ENCODE measurements at places on chromosomes 16 and 17. TPM values are rescaled to one million over a fixed set of nuclear protein-coding genes. Genes with fewer than 3 reads are reported as not detected.

KRTAP4-9 gene
- total RNA-seq = not detected

PDILT gene
- not detected for total RNA-seq

HLF gene
- 0.35 TPM for total RNA-seq

ARHGDIG gene
- 1.0 TPM for total RNA-seq

MEIOB gene
- total RNA-seq = 6.3 TPM

CES1 gene
- not detected for total RNA-seq

C16orf46 gene
- 0.78 TPM for total RNA-seq

ELMO3 gene
- total RNA-seq = 16.2 TPM

KRT28 gene
- total RNA-seq = not detected

KSR1 gene
- 35.6 TPM for total RNA-seq

NTN1 gene
- total RNA-seq = 3.0 TPM

GP1BA gene
- not detected for total RNA-seq

SLC6A2 gene
- 0.27 TPM for total RNA-seq

CD19 gene
- not detected for total RNA-seq

HYDIN gene
- 5.1 TPM for total RNA-seq

- DNase-seq = no peak
- peaks cover 11% of the 10 kb centered on the region for H3K4me1 ChIP-seq
- no peaks in the 10 kb centered on the region for H3K27me3 ChIP-seq
- no peak overlapping the region for H3K4me3 ChIP-seq
- H3K36me3 ChIP-seq = no peaks in the 10 kb centered on the region
Measured at GRCh38 chr16:58098207-58099096, 30.7 kb downstream of the CFAP20 start.

DNA sequence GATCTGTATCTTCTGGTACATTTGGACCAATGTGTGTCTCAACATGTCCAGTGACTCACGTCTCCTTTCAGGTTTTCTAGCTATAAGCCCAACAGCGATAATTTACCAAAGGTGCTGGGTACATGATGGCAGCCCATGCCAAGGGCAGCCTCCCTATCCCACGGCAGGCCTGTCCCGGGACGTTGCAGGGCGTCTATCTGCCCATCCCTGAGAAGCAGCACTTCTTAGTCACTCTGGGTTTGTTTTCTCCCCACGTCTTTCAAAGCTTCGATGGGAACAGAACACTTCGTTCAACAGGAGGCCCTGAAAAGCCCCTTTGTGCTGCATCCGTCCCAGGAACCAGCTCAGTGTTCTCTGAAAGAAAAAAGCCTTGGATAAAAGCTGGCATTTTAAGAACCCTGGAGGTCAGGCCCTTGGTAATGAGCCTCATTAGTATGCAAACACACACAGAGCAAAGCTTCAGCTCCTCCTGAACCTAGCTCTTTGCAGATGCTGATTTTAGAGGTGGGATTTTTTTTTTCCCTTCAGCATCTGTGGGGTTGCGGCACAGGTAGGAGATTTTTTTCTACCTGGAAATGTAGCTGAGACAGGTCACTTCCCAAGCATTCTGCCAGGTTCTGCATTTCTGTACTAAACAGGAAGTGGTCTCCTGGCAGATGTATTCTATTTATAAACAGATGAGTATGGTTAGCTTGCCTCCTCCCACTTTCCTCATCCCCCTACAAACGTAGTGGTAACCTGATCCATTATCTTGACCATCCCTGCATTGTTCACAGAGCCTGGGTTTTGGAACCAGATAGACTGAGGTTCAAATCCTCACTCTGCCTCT lies 17.5 kb upstream of the MT4 start:
- H3K4me3 ChIP-seq = peak overlapping the region; percentile 40
- H3K4me1 ChIP-seq = peaks cover 24% of the 10 kb centered on the region
- H3K27me3 ChIP-seq = no peaks in the 10 kb centered on the region
- H3K36me3 ChIP-seq = no peaks in the 10 kb centered on the region
- DNase-seq = peak; percentile 88

DNA sequence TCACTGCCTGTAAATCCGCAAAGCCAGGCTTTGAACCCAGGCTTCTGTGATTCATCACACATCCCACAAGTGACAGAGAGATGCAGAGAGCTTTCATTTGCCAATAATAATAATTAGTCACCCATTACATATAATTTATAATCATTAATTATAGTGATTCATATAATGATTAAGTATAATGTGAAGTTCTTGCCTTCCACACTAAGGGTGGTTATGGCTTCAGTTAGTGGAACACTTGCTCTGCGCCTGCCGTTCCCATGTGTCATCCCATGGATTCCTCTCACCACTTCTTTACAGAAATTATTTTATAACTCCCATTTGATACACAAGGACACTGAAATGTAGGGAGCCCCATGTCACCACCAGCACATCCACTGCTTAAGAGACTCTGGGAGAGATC lies 39.8 kb upstream of the XYLT1 start:
- no peaks in the 10 kb centered on the region for H3K36me3 ChIP-seq
- no peak overlapping the region for H3K27ac ChIP-seq
- no peak overlapping the region for H3K4me3 ChIP-seq
- DNase-seq = no peak
- no peaks in the 10 kb centered on the region for H3K4me1 ChIP-seq

DNA sequence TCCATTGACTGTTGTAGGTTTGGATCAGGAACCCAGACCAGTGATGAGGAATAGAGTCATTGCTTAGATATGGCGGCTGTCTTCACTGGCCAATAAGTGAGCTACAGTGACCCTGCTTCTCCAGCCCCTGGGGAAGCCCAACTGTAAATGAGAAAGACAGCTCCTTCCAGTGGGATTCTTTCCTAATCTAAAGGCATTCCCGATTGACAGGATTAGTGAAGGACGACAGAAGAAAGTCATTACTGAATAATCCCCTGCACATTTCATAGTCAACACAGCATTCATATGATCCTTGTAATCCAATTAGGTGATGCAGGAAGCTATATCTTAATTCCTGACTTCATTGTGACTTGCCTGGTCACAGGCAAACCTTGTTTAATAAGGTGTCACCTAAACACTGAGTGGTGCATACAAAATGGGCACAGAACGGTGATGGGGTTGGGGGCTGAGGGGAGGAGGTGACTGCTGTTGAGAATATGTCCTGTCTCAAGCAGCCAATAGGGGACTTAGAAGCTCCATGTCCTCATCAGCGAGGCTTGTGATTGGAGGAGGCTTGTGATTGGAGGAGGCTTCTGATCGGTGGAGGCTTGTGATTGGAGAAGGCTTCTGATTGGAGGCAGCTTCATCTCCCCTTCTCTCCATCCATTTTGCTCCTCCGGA lies 242.6 kb downstream of the XYLT1 start:
- H3K4me3 ChIP-seq = no peak overlapping the region
- H3K36me3 ChIP-seq = no peaks in the 10 kb centered on the region
- no peak for DNase-seq
- no peak overlapping the region for H3K27ac ChIP-seq

- no peaks in the 10 kb centered on the region for H3K27me3 ChIP-seq
- H3K4me1 ChIP-seq = no peaks in the 10 kb centered on the region
- no peak for DNase-seq
- H3K27ac ChIP-seq = no peak overlapping the region
Measured at GRCh38 chr17:81074875-81075274, 39.9 kb downstream of the BAIAP2 start.

- 0 out of 2 replicates have a peak overlapping the region, but pooled peaks have one; percentile 32 for H3K27ac ChIP-seq
- no peaks in the 10 kb centered on the region for H3K27me3 ChIP-seq
- no peak overlapping the region for H3K4me3 ChIP-seq
- no peak for DNase-seq
Measured at GRCh38 chr17:32302037-32302436, 36.4 kb downstream of the RHBDL3 start.

GRCh38 chr17:83176623-83177583 lies 97.5 kb downstream of the METRNL start:
- no peak overlapping the region for H3K27ac ChIP-seq
- no peak for DNase-seq
- no peaks in the 10 kb centered on the region for H3K4me1 ChIP-seq
- H3K27me3 ChIP-seq = no peaks in the 10 kb centered on the region
- no peak overlapping the region for H3K4me3 ChIP-seq
- no peaks in the 10 kb centered on the region for H3K36me3 ChIP-seq

DNA sequence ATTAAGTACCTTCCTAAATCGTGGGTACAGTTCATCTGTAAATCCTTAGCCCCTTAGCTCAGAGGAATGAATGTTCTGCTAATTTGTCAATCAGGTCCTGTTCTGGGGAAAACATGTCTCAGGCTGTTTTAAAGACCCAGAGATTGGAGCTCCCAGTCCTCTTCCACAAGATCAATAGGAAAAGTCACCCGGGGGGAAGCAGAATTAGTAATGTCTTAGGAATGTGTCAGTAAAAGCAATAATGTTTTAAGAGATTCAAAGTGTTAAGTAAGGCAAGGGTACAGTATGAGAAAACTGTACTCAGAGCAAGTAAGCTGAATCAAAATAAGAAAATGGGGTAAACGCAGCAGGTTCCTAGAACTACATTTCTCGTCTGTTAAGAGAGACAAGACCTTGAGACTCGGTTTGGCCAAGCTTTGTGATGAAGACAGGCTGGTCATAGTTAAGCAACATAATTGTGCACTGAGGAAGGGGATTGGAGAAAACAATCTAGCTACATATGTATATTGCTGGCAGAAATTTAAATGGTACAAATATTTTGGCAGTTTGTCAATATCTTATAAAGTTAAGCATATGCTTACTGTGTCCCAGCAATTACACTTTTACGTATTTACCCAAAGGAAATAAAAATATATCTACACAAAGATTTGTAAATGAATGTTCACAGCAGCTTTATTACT lies 192.9 kb upstream of the C17orf78 start:
- DNase-seq = no peak
- peaks cover 23% of the 10 kb centered on the region for H3K36me3 ChIP-seq

DNA sequence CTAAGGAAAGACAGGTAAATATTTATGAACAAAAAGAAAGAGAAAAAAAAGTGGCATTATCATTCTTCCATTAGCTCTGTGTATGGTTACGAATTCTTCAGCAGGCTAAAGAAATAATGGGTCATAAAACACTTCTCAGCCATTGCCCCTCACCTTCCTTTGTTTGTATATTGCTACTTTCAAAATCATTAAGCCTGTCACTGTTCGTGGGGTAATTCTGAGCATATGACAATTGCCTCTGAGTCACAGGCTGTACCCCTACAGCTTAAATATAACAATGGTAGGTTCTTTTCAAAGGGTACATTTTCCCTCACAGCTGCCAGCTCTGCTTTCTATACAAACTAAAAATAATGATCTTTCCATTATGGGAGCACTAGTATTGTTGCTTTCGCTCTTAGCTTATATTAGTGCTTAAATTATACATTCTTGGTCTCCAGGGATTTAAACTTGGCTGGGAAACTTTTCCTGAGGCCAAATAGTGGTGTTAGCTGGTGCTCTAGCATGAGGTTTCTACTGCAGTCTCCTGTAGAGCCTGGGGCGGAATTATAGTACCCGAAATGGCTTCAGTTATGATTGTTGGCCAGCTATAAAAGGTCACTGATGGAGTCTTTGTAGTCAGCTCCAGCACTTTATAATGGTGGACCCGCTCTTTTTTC lies 74.7 kb upstream of the CDH11 start:
- no peak for DNase-seq
- H3K4me3 ChIP-seq = no peak overlapping the region
- H3K36me3 ChIP-seq = no peaks in the 10 kb centered on the region
- H3K27ac ChIP-seq = no peak overlapping the region
- H3K27me3 ChIP-seq = no peaks in the 10 kb centered on the region

DNA sequence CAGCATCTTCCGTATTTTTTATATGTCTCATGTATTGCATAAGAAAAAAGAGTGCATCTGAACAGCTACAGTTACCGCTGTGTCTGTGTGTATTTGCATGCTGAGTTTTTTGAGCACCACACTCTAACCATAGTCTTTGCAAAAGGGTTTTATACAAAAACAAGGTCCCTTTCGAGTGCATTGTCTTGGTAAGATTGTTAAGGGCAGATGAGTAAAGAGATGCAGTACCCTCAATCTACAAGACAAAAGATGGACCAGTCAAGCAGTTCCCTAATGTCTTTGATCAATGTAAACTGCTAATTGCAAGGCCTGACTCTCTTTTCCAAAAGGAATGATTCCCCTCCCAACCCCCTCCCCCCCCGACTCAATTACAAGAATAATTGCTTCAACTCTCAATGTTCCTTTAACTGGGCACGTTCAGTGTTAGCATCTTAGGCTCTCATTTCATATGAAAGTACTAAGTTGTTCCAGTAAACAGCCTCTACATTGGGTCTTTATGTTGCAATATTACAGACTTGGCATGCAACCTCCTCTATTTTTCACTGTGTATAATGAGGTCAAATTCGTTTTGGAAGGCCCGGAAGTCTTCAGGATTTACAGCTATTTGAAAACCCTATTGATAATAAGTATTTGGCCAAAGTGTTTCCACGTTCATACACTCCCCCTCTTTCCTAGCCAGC lies 471.4 kb upstream of the RBFOX1 start:
- no peak overlapping the region for H3K27ac ChIP-seq
- DNase-seq = peak; percentile 8
- peaks cover 5% of the 10 kb centered on the region for H3K36me3 ChIP-seq
- H3K4me1 ChIP-seq = no peaks in the 10 kb centered on the region
- H3K4me3 ChIP-seq = no peak overlapping the region
- H3K27me3 ChIP-seq = peaks cover 85% of the 10 kb centered on the region

GRCh38 chr17:80957461-80957941 lies 34.1 kb upstream of the CHMP6 start:
- no peaks in the 10 kb centered on the region for H3K36me3 ChIP-seq
- H3K4me3 ChIP-seq = no peak overlapping the region
- H3K4me1 ChIP-seq = no peaks in the 10 kb centered on the region
- H3K27ac ChIP-seq = no peak overlapping the region
- no peaks in the 10 kb centered on the region for H3K27me3 ChIP-seq
- DNase-seq = no peak

- peaks cover 17% of the 10 kb centered on the region for H3K4me1 ChIP-seq
- no peaks in the 10 kb centered on the region for H3K36me3 ChIP-seq
- no peak overlapping the region for H3K27ac ChIP-seq
Measured at GRCh38 chr16:51035711-51036110, 115.4 kb downstream of the SALL1 start.

GRCh38 chr16:77277141-77277540 lies 77.9 kb downstream of the SYCE1L start:
- peaks cover 4% of the 10 kb centered on the region for H3K4me1 ChIP-seq
- H3K4me3 ChIP-seq = no peak overlapping the region
- no peaks in the 10 kb centered on the region for H3K36me3 ChIP-seq
- no peaks in the 10 kb centered on the region for H3K27me3 ChIP-seq
